NCI-H460 (cell line): ENCODE measurements at places on chromosomes 6 and 20.
A peak's percentile ranks its signal among the peaks of the same experiment; 100 is the strongest.

DNA sequence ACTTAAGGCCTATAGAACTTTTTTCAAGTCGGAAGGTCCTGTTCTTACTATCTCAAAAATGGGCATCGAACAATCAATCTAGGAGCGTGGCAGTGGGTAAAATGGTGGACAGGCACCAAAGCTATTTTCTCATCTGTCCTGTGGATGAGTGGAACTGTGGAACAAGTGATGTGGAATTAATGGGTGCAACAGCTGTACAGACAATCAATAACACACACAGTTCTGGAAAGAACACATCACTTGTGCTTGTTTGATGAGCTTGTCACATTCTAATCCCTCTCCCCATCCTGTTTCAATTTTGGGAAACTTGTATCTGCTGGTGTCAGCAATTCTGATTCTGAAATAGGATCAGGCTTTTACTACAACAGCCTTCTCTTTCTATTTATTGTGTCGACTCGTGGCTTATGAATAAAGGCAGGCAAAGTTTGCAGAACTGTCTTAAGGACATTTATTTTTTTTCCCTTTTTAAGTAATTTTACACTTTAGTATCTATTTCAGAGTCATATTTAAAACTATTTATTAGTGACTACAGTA is 11.5 kb downstream of the RBM24 start:
- no peak for DNase-seq

DNA sequence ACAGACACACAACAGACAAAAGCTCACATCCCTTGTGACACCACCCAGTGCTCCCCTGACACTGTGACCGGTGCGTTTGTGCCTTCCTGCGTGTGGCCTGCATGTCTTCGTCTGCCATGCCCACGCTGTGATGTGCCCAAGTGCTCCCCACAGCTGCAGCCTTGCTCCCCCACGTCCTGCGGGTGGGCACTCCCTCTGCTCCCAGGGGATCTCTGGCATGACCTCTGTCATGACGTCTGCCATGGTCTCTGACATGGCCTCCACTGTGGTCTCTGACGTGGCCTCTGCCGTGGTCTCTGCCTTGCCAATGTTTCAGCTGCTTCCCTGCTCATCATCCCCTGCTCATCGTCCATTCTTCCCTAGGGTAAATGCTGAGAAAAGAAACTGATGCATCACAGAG is 200.9 kb downstream of the DLL1 start:
- DNase-seq, result no peak

DNA sequence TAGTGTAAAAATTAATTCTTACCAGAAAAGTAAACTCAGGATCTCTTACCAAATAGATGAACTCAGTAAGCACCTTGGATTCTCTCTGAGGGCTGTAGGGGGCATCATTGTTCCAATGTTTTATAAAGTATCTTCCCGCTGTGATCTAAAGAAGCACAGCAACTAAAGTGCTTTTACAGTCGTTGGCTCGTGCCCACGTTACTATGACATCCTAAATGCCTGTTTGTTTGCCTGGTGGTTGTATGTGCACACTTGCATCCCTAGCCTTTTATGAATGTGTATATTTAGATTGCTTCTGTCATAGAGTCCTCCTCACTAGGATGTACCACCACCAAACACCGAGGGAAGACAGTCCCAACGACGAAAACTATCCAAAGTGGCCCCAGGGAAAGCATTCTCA is 34.5 kb downstream of the SLX4IP start:
- peak; percentile 71 for DNase-seq

DNA sequence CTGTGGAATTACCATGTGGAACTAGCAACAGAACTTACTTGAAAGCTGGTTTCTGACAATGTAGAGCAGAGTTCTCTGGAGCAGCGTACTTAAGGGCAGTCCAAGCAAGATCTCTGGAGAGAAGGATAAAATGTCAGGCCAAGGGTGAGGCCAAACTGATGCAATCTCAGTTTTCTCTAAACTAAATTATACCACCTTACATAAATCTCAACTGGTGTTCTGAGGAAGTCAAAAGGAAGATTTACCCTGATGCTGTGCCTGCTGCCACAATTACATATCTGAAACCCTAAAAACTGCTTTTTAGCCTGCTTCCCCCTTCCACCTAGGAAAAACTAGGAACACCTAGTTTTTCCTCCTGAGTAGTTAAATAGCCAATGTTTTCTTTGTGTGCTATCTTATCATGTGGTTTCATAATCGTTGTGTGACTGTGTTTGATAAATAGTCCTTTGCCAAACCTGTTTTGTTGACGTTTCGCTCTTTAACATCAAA is 28.1 kb downstream of the NCOA7 start:
- DNase-seq, result no peak

DNA sequence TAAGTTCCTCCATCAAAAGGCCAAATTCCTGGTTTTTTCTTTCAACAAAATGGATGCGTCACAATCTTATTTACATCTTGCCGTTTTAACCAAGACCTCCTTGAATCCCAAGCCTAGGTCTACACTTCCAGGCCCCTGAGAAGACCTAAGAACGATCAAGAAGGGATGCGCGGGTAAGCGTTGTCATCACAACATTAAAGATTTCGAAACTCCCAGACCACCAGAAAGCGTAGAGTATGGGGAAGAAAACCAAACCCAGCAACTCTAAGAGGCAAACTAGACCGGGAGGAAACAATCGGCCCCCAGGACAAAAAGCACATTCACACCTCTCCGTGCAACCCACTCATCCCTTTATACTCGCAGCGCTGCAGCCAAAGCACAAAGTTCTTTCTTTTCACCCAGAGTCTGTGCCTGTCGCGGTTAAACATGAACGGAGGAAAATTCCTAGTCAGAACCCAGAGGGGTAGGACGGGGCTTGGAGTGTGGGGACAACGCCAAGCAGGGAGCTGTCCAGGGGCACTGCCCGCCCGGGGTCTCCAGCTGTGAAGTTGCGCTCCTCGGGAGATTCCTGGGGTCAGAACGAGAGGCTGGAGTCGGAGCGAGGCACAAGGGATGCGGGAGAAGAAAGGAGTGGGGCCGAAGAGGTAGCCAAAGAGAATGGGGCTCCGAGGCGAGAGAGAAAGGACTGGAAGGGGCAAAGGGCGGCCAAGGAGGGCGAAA is 725 bp downstream of the OSER1 start:
- no peak for DNase-seq
